ELF-1 (cell line): ENCODE measurements at places on chromosomes 5 and 9.

DNA sequence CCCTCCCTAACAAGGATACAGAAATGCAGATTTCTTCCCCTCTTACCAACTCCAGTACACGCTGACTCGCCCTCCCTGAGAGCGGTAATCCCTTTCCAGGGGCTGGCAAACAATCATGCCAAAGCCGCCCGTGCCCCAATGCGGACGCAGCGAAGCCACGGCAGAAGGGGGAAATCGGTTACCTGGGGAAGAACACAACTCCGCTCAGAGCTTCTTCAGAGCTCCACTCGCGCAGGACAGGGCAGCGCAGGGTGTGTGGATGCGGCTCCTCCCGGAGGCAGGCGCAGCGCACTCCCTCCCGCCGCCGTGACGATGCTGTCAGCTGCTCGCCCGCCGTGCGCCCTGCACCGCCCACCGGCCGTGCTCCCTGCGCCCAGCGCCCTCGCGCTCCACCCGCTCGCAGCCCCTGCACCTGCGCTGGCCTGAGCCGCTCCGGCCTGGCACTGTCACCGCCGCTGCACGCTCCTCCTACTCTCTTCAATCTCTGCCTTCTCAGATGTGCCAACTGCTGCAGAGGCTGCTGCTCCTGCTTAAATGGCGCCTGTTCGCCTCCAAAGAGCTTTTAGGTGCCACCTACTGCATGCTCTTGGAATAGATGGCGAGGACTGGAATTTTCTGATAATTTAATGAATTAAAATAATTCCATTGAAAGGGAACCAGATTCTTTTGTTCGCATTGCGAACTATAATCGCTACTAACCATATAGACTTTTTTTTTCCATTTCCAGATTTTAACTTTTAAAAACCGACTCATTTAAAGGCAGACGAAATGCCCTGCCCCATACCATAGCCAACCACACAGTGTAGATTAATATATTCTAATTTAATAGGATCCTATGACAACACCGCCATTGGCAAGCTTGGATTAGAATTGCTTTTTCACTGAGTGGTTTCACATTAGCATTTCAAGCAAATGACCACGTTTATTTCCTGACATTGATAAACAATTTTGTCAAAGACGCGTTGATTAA lies at the start of gene DIRAS2:
TSS of gene DIRAS2 (minus strand) at position 255 of the 970 bp plus-strand sequence. CDS start 28,997 bp downstream, outside the sequence.
- DNase-seq = peak; percentile 79

DNA sequence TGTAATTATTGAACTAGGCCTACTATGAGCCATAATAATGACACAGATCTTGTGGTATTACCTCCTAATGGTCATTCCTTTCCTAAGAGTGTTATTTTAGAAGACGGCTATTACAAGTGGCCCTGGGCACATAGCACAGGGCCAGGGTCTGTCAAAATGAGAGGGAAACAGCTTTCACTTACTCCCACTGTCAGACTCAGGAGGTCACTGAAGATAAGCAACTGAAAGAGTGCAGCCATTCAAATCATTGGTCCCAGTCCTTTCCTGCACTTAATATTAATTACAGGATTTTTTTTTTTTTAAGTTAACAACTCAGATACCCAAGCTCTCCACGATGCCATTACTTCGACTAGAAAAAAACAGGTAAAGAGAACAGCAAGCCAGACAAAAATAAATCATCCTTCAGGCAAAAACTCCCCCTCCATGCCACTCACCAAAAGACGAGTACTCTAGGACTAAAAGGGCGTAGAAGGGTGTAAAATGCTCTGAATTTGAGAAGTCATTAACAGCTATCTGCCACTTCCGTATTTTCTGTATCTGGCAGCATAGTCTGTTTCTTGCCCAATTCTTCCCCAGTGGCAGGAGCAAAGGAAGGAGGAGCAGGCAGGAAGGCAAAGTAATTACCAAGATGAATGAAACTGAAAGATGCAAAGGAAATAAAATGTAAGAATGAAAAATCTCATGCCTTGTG lies 87.4 kb downstream of the ZNF608 start:
- no peak for DNase-seq

DNA sequence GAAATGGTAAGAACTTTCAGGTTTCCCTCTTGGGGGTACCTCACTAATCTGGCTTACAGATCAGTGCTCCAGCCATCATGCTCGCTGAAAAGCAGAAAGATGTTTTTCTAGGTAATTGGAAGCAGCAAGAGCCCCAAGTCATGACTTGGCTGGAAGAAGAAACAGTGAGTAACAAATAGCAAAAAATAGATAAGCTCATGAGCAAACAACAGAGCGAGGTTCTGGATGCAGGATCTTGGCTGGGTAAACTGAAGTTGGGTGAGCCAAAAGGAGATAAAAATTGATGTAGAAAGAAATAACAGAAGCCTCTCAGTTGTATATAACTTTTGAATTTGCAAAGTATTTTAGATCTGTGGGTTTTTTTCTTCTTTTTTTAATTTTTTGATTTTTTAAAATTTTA lies 110.1 kb downstream of the INSYN2B start:
- DNase-seq = no peak

DNA sequence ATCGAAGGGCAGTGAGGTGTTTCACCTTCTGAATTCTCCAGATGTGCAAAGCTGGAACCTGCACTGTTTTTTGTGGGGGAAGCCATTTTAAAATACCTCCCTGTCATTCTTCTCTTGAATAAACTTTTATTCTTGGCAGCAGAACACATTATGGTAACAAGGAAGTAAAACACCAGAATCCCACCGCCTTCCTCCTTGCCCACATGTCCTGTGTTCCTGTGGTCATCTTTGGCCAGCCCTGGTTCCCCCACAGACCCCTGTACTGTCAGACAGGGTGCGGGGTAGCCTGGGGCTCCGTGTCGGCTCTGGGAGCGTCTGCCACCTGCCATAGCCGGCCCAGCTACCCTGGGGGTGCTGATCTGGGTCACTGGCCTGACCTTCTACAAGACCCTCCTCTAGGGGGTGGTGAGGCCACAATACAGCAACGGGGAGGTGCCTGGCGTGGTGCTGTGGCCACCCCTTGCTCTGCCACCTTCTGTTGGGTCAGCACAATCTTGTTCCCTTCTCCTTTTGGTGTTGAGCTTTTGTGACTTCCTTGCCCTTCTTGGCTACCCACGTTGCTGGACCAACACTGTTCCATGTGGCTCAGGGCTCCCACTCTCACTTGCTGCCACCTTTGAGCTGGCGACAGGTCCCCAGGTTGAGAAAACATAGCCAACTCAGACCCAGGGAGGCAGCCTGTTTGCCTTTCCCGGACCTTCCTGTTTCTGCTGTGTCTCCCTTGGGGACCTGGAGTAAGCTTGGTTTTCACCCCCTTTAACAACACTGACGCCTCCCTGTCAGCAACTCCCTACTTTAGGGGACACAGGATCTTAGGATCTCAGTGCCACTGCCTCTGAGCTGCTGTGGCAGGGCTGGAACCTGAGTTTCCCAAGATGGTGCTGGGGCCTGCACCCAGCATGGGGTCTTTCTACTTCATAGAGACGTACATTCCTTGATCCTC lies 4.8 kb downstream of the WNK2 start:
- DNase-seq = no peak

- peak; percentile 83 for DNase-seq
Observed at GRCh38 chr9:19493174-19493811, 84.5 kb downstream of the ACER2 start.

DNA sequence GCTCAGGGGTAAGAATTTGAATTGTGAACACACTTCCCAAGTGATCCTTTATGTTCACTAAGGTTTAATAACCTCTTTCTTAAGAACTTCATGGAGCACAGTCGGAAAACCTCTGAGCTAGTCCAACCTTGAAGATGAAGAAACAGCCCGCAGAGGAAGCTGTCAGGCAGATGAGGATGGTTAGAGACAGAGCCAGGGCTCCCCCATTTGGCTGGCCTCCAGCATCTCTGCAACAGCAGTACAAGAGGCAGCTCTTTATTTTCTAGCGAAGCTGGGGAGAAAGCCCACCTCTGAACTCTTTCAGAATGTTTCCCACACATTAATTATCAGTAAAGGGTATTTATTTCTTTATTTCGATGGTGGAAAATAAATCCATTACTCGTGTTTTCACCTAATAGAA lies 350.8 kb downstream of the DMRT2 start:
- no peak for DNase-seq

- DNase-seq = no peak
Observed at GRCh38 chr5:96772542-96772941, 35.2 kb downstream of the ERAP1 start.

- peak; percentile 57 for DNase-seq
Observed at GRCh38 chr5:28403846-28404245, 1365.5 kb upstream of the CDH9 start.

- DNase-seq = no peak
Observed at GRCh38 chr5:15065091-15065490, 193.5 kb upstream of the ANKH start.

GRCh38 chr5:36886791-36887190 lies 10.2 kb downstream of the NIPBL start:
- DNase-seq = no peak

- DNase-seq = no peak
Observed at GRCh38 chr5:164312801-164313200, 807.4 kb downstream of the MAT2B start.

GRCh38 chr5:19172926-19173470 lies 815.0 kb downstream of the CDH18 start:
- DNase-seq = no peak

DNA sequence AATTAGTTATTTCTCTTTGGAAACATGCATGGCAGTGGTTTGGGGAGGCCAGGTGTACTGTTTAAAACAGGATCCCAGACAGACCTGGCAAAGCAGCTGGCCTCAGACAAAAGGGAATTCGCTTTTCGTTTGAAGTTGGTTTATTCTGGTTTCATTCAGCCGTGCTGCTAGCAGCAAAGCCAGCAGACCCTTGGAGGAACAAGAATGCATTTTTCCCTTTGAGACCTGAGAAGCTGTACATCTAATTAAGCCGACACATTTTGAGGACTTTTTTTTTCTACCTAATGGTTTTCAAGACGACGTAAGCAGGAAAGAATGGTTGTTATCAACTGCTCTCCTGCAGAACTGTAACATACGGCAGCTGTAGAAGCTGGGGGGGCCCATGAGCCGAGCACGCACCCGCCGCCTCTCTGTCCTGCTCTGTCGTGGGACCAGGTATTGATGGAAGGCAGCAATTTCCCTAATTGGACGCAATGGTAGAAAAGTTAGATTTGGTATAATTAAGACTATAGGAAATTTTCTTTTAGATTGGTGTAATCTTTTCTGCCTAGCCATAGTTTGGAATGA lies 13.6 kb downstream of the PLEKHG4B start:
- peak; percentile 22 for DNase-seq

DNA sequence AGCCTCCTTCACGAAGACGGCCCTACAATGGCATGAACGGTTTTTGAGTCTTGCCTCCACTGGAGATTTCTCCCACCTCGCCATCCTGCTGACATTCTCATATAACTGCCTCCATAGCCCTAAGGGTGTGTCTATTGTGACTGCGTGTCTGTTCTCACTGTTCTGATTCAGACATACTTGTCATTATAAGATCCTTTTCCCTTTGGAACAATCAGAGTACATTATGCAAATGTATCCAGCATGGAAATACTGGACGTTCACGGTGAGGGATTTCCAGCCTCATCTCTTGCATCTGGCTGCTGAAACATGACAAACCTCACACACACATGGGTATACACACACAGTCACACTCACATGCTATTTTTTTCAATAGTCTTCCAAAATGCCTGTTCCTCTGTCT lies 402.1 kb downstream of the DIRAS2 start:
- no peak for DNase-seq

DNA sequence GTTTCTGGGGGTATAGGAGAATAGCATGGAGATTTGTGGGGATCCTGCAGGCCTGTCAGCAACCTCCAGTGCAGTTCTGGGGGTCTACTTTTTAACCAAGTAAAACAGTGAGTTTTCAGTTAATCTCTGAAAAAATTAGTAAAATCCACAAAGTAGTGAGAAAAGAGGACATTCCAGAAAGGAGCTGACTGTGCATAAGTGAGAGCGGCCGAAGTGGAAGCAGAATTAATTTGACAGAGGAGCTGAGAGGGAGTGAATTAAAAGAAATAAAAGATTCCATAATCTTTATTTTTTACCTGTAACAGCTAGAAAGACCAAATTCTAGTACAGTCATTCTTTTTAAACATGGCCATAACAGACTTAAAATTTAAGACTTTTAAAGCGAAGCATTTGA lies 149.2 kb downstream of the SGCD start:
- no peak for DNase-seq

DNA sequence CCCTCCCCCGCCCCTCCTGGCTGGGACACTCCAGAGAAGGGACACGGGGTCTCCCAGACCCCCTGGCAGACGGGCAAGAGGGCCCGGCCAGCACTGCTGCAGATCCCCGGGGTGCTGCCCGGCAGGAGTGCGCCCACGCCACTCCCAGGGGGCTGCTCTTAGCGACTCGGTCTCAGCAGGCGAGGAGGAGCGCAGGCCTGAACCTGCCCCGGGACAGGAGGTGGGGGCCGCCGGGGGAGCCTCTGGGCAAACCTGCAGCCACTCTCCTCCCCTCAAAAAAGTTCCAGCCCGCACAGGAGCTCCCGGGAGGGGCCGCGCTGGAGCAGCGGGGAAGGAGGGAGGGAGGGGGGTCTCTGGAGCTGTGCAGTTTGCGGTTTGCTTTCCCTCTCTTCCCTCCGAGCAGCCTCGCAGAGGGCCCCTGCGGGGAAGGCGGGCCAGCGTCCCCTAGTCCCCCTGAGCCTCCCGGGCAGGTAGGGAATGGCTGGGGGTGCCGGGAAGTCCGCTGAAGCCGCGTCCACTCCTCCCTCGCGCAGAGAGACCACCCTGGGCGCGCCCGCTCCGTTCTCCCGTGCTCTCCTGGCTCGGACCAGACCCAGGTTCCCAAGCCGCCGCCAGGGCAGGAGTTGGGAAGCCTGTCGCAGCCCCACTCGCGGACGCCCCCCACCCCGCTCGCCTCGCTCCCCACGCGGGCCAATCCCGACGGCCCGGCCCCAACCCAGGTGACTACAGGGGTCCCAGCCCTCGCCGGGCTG lies 44.2 kb downstream of the NACC2 start:
- peak; percentile 48 for DNase-seq

- DNase-seq = no peak
Observed at GRCh38 chr9:127099664-127100063, 22.8 kb downstream of the ANGPTL2 start.

GRCh38 chr5:177448244-177448950 lies 1.8 kb downstream of the PRR7 start:
- no peak for DNase-seq

GRCh38 chr5:98839469-98840383 lies 66.3 kb downstream of the RGMB start:
- DNase-seq = no peak

- no peak for DNase-seq
Observed at GRCh38 chr5:132436936-132437335, 53.6 kb downstream of the IRF1 start.

DNA sequence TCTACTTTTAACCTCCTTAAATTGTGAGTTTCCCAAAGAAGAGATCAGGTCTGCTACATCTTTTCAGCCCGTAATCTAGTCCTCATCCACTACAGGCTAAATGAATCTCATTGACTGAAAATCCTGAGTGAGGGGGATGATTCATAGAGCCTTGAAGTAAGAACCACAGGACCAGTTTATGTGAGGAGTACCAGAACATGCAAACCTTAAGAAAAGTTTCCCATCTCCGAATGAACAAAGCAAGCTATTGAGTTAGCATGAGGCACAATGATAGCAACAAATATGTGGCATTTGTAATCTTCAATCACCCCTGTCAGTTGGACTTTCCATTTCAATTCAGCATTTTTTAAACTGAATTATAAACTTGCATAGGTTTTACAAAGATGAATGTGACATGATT lies 197.0 kb downstream of the ALDH1A1 start:
- no peak for DNase-seq
